ENCODE measurements at places on chromosomes 3 and 15.

- DNase-seq: no peak
These were observed 18.7 kb downstream of the AP3S2 start for GRCh38 chr15:89874926-89875564.

GRCh38 chr3:152402695-152403451, 134.1 kb downstream of the MBNL1 start:
- DNase-seq: no peak

- DNase-seq: no peak
These were observed 105.2 kb upstream of the RNF7 start for GRCh38 chr3:141632779-141633374.

DNA sequence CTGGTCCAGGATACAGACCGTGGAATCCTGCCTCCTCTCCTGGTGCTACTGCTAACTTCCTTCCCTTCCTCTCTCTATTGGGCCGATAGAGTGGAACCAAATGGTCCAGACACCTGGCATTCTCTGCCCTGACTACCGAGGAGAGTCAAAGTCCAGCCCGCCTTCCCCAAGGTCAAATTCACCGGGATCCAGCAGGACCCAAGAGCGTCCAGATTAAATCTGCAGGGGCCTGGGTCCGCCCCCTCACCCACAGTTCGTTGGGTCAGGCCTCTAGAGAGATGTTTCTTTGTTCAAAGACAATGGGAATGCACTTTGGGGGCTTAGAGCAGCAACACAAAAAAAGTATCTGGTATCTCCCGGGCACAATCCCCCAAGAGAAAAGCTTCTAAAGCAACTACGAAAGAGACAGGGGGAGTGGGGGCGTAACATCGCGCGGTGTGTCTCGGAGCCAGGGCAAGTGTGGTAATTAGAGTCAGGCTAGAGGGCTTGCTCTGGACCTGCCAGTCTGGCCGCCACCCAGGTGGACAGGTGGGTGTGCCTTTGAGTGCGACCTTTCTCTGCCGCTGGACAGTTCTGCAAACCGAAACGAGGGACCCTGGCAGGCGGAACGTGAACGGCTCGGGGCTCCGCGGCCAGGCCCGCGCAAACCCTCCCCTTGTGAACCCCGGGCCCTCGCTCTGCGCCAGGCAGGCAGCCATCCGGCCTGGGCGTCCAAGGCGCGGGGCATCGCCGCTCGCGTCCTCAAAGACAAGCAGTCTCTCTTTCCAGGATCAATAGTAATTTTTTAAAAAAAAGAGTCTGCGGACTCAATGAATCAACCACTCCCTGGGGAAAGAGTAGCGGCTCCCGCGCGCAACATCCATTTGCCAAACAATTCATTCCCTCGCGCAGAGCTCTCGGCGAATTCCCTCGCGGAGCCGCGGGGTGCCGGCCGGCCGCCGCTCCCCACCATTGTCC, 806 bp downstream of the KLHL25 start:
- no peak for DNase-seq

DNA sequence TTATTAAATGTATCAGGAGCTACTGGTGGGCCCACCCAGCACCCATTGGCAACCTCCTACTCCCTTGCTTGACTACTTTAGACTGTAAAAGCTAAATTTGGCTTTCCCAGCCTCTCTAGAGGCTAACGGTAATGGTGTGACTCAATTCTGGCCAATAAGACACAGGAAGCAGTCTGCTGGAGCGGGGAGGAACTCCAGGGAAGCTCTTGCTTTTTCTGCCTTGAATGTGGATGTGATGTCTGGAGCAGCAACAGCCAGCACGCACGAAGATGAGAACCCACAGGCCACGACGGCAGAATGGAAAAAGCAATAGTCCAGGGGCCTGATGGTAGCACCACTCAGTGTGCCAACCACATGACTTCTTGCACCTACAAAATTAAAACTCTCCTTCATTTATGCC, 39.9 kb downstream of the RAB6B start:
- DNase-seq: no peak

GRCh38 chr3:195732940-195733339, 12.2 kb downstream of the MUC20 start:
- no peak for DNase-seq

GRCh38 chr3:45939341-45939771, 3.9 kb upstream of the CXCR6 start:
- no peak for DNase-seq

DNA sequence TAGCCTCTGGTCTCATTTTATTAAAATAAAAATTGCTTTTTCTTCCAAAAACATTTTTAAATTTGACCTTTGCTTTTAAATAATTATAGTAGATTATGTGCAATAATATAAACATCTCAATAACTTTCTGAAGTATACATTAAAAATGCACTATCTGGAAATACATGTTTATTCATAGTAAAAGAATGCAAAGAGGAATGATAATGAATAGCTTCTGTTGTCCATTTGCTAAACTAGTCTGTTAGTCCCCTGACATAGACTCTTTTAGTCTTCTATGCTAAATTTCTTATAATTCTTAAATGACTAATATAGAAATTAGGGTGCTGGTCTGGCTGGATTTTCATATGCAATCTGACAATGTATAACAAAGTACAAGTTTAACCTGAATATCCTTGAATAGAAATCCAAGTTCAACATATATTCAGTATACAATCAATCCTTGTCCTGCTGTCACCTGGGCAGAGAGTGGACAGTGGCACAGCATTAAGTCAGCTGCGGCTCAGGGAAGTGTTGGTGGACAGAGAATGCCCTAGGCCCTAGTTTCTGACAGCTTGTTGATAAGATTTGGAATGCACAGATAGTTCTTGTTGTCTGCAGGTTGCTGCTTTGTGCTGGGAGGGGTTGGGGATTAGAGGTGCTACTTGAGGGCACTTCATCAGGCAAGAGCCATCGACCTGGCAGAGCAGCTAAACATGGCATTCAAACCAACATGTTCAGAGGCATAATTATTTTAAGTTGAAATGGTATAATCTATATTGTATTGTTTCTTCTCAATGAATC, 161.7 kb downstream of the MBNL1 start:
- DNase-seq: no peak

- no peak for DNase-seq
These were observed 12.4 kb downstream of the PPM1M start for GRCh38 chr3:52257911-52258310.

DNA sequence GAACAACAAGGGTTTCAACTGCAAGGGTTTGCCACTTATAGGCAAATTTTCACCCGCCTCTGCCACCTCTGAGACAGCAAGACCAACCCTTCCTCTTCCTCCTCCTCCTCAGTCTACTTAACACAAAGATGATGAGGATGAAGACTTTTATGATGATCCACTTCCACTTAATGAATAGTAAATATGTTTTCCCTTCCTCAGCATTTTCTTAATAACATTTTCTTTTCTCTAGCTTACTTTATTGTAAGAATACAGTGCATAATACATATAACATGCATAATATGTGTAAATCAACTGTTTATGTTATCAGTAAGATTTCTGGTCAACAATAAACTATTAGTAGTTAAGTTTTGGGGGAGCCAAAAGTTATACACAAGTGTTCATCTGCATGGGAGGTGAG, 77.4 kb downstream of the KLF15 start:
- DNase-seq: no peak

GRCh38 chr3:147937341-147937740, 528.2 kb downstream of the ZIC1 start:
- peak; percentile 16 for DNase-seq

GRCh38 chr3:197466586-197467399, 89.0 kb downstream of the BDH1 start:
- DNase-seq: no peak

GRCh38 chr3:169494982-169495381, 168.5 kb downstream of the MECOM start:
- DNase-seq: no peak

DNA sequence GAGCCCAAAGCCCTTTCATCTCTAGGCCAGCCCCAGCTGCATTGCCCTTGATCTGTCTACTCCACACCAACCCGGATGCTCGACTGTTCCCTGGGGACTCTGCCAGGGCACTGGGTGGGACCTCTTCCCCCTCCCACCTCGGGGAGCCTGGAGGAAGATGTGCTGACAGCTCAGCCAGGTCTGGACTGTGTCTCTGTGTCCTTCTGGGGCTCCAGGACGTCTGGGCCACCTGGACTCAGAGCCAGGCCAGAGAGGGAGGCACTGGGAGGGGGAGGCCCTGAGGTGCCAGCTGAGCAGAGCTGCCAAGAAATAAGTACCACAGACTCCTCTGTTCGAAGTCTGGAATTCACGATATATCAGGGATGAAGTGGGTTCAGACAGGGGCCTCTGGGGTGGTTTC, 5.8 kb upstream of the HCN4 start:
- DNase-seq: no peak

DNA sequence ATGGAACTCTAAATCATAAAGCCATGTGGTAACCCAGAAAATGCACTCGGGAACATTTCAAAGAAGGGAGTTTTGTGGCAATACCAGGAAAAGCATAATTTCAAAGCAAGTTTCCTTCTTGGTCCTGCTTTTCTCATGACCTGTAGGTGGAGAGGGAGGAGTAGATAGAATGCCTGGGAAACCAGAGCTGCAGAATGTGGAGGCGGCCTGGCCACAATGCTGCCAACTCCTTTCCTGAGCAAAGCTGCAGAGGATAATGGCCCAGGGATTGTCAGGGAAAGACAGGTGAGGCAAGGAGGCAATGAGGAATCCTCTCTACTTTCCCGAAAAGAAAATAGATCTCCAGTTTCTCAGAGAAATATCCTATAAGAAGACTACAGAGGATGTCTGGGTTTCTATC, 330.3 kb downstream of the FGF12 start:
- no peak for DNase-seq

DNA sequence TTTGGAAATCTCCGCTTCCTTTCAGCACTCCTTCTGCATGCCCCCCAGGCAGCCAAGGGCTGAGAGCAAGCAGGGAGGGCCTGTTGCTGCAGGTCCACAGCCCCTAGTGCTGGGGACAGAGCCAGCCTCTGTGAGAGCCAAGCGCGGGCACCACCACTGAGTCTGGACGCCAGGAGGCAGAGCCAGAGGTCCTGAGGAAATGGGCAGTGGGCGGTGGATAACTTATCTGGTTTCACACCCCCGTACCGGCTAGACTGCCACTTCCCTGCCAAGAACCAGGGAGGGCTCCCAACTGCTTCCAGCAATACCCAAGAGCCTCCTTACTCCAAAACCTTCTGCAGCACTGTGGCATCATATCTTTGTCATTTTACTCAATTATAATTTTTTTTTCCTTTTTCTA, 141.6 kb upstream of the IGF1R start:
- no peak for DNase-seq

GRCh38 chr15:78255421-78256043, 8.8 kb upstream of the DNAJA4 start:
- no peak for DNase-seq

- no peak for DNase-seq
These were observed 45.8 kb upstream of the FBXL22 start for GRCh38 chr15:63551400-63551799.

- DNase-seq: no peak
These were observed 66.9 kb upstream of the MYO5C start for GRCh38 chr15:52362497-52362896.

- DNase-seq: no peak
These were observed 18.7 kb upstream of the LRRC2 start for GRCh38 chr3:46584598-46585467.

- no peak for DNase-seq
These were observed 42.9 kb downstream of the ISG20 start for GRCh38 chr15:88681610-88682221.

DNA sequence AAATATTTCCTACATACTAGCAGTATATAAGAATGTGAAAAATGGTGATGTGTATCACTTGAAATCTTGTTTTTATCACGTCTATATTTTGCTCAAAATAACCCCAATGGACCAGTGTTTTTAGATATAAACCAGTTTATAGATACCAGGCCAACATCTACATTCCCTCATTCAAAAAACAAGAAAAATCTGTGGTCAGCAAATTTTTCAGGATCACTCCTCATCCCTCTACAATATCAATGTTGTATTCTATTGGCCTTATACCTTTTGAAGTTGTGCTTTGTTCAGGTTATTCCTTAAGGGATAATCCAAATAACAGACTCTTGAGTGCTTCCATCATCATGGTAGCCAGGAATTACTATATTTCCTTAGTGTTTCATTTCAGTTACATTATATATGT, 332.9 kb upstream of the ARRDC4 start:
- DNase-seq: no peak

DNA sequence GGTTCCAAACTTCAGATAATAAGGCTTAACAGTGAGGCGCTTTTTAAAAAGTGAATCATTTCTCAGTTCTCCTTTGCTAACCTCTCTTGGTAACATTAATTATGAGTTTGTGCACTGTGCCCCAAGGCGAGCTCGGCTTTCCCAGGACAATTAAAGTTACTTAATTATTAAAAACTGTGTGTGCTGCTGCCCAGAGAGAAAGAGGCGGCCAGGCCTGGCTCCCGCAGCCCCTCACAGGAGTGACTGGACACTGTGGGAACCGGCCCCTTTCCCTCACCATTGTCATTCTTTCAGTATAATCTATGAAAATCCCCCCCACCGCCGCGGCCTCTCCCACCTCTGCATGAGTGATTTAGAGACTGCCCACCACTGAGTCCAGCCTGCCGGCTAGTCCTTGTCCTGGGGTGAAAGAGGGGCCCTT, 43.1 kb upstream of the HES1 start:
- no peak for DNase-seq

GRCh38 chr3:64278625-64279024, 53.4 kb upstream of the PRICKLE2 start:
- no peak for DNase-seq

DNA sequence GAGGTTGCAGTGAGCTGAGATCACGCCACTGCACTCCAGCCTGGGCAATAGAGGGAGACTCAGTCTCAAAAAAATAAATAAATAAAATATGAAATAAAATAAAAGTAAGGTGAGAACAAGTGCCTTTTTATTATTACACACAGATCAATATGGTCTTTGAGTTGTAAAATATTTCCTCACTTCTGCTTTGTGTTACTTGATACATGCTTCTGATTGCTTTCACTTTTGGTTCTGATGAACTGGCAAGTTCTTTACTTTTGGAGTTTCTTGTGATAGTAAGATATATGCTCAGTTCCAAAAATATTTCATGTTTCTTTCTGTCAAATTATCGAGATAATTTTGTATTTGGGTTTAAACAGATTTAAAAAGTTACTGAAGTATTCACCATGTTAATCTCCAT, 16.6 kb upstream of the GYG1 start:
- no peak for DNase-seq

- no peak for DNase-seq
These were observed 4.4 kb downstream of the ITIH3 start for GRCh38 chr3:52798978-52799476.

DNA sequence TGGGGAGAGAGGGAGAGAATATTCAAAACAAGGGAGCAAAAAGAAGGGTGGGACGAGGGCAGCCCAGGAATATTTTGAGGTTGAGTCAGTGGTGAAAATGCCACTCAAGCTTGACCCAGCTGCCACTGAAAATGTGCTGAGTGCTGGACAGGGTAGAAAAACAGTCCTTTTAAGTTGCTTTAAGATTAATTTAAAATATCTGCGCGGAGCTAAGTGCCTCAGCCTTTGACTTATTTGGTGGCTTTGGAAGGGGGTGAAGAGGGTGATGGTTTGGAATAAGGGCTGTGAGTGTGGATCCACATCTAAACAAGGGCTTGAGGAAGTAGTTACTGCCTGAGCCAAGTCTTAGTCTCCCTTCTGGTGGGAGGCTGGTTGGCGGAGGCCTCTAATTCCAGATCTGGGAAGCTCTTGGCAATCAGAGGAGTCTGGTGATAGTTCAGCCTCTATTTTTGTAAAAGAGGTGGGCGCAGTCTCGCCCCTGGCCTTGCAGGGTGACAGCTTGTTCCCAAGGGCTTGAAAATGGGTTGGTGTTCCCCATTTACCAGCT, 280.8 kb upstream of the ROPN1 start:
- DNase-seq: no peak
